Heart right ventricle (tissue), 16 donors: ENCODE measurements at places on chromosomes 6 and 20.

DNA sequence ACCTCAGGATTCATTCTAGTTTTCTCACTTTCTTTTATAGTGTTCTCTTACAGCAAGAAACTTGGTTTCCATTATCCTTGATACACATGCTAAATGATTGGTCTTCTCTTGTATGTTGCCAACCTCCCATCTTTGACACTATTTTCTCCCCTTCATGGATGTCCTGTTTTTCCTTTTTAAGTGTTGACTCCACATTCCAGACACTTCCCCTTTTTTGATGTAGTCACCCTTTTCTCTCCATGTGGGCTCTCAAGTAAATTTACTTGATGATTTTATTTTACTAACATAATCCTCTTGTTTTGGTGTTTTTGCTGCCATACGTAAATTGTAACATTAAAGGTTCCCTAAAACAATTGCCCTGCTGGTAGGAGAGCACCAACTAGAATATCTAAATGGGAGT is 148.1 kb downstream of the ZFAND3 start:
- no peak for DNase-seq
- peaks cover 6% of the 10 kb centered on the region for H3K36me3 ChIP-seq
- H3K4me3 ChIP-seq: no peak overlapping the region
- no peaks in the 10 kb centered on the region for H3K27me3 ChIP-seq

GRCh38 chr20:59598625-59599310 is 5.6 kb upstream of the PHACTR3 start:
- no peak for DNase-seq
- peaks cover 27% of the 10 kb centered on the region for H3K27me3 ChIP-seq
- no peak overlapping the region for H3K27ac ChIP-seq
- H3K4me3 ChIP-seq: no peak overlapping the region
- no peaks in the 10 kb centered on the region for H3K36me3 ChIP-seq

DNA sequence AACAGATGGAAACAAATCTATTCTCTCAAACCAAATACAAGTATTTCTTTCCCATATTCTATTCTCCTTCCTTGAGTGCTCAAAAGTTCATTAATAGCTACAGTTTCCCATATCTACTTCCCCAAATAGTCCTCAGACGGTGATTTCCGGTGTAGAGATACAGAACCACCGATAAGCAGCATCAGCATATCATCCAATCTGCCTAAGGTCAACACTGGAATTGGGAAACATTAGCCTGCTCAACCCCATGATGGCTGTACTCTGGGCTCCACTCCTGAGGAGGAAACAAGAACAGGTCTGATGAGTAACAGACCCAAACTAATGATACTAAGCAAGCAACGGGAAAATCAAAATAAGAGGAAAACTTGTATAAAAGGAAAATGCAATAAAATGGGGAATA is 115.6 kb downstream of the EPB41L2 start:
- no peaks in the 10 kb centered on the region for H3K36me3 ChIP-seq
- H3K4me1 ChIP-seq: peaks cover 28% of the 10 kb centered on the region
- H3K4me3 ChIP-seq: no peak overlapping the region
- H3K27me3 ChIP-seq: no peaks in the 10 kb centered on the region

DNA sequence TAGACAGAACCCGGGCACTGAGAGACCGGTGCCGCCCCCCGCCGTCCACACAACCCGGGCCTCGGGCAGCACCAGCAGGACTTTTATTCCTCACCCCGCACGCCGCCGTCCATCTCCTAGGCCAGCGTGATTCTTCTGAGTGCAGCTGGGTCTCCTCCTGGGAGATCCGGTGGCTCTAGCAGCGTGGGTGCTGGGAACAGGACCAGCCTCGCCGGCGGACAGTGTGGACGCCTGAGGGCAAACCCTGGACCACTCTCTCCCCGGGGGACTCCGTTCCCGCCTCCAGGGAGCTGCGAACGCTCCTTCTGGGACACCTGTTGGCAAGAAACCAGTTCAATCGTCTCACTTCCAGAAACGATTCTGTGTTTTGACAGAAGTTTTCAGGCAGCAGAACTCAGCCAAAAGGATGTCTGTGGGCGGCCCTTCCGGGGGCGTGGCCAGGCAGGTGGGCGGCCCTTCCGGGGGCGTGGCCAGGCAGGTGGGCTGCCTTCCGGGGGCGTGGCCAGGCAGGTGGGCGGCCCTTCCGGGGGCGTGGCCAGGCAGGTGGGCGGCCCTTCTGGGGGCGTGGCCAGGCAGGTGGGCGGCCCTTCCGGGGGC is 130.7 kb downstream of the DLL1 start:
- no peak for DNase-seq
- no peak overlapping the region for H3K27ac ChIP-seq
- no peak overlapping the region for H3K4me3 ChIP-seq
- peaks cover 11% of the 10 kb centered on the region for H3K4me1 ChIP-seq
- H3K36me3 ChIP-seq: no peaks in the 10 kb centered on the region

- H3K27ac ChIP-seq: no peak overlapping the region
- H3K36me3 ChIP-seq: peaks cover 2% of the 10 kb centered on the region
- H3K4me1 ChIP-seq: no peaks in the 10 kb centered on the region
- no peaks in the 10 kb centered on the region for H3K27me3 ChIP-seq
- no peak for DNase-seq
Measured at GRCh38 chr20:43715044-43715443, 11.8 kb downstream of the GTSF1L start.

- no peak overlapping the region for H3K4me3 ChIP-seq
- DNase-seq: no peak
- no peaks in the 10 kb centered on the region for H3K27me3 ChIP-seq
- H3K4me1 ChIP-seq: peaks cover 7% of the 10 kb centered on the region
- H3K27ac ChIP-seq: no peak overlapping the region
Measured at GRCh38 chr6:158049055-158050028, 67.7 kb downstream of the SYNJ2 start.

DNA sequence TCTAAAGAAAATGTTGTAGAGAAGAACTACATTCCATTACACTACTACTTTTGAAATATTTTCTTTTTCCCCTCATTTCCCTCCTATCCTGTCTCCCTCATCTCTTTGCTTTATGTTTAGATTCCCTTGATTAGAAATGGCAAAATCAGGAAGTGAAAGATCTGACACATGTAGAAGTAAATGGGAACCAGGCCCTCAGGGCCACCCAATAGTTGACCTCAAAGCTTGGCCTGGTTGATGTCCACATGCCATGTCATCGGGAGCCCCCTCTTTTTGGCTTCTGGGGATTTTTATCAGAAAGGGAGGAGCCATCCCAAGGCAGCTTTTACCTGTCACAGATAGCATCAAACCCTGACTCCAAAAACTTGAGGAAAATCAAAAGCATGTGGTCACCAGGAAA is 168.3 kb upstream of the ECI2 start:
- no peaks in the 10 kb centered on the region for H3K4me1 ChIP-seq
- H3K36me3 ChIP-seq: no peaks in the 10 kb centered on the region
- no peak overlapping the region for H3K27ac ChIP-seq
- DNase-seq: no peak

DNA sequence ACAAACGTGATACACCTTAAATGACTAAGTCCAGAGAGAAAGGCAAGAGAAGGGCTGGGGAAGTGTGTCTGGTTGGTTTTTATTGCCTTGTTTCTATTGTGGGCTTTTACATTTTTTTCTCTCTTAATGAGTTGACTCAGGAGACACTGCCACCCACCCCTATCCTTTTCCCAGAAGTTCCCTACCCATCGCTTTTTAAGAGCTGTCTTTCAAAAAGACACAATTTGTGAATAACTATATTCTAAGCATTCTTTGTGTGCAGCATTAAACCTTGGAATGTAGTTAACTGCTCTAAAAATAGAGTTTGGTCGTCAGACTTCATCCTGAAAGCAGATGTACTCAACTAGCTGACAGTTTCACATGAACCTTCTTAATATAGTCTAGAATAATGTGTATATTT is 174.9 kb downstream of the ISM1 start:
- H3K4me1 ChIP-seq: no peaks in the 10 kb centered on the region
- H3K4me3 ChIP-seq: no peak overlapping the region
- no peaks in the 10 kb centered on the region for H3K27me3 ChIP-seq
- H3K27ac ChIP-seq: no peak overlapping the region
- no peaks in the 10 kb centered on the region for H3K36me3 ChIP-seq
- DNase-seq: no peak

GRCh38 chr20:15918631-15919030 is 654.6 kb downstream of the KIF16B start:
- no peak for DNase-seq
- no peaks in the 10 kb centered on the region for H3K27me3 ChIP-seq
- no peak overlapping the region for H3K27ac ChIP-seq
- H3K4me1 ChIP-seq: no peaks in the 10 kb centered on the region
- H3K4me3 ChIP-seq: no peak overlapping the region

GRCh38 chr20:3798908-3799248 is 2.8 kb downstream of the CDC25B start:
- peaks cover 27% of the 10 kb centered on the region for H3K36me3 ChIP-seq
- no peak overlapping the region for H3K27ac ChIP-seq
- H3K27me3 ChIP-seq: no peaks in the 10 kb centered on the region
- H3K4me3 ChIP-seq: no peak overlapping the region

DNA sequence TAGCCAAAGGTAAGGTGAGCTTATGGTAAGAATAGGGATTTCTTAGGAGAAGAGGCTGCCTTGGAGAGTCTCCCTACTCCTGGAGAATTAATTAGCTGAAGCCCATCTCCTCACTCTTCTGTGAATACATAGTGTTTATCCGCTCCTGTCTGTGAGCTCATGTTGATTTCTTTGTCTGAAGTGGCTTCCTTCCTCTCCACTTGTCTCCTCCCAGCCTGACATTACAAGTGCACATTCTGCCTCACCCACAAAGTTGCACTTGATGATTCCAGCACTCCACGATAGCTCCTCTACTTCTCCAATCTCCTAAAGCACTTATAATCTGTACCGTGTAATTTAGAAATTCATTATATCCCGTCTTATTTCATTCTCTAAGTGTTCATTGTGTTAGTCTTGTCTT is 287.2 kb downstream of the QKI start:
- peak overlapping the region; percentile 45 for H3K27ac ChIP-seq
- no peaks in the 10 kb centered on the region for H3K36me3 ChIP-seq
- no peak for DNase-seq
- H3K4me3 ChIP-seq: no peak overlapping the region
- peaks cover 14% of the 10 kb centered on the region for H3K4me1 ChIP-seq

DNA sequence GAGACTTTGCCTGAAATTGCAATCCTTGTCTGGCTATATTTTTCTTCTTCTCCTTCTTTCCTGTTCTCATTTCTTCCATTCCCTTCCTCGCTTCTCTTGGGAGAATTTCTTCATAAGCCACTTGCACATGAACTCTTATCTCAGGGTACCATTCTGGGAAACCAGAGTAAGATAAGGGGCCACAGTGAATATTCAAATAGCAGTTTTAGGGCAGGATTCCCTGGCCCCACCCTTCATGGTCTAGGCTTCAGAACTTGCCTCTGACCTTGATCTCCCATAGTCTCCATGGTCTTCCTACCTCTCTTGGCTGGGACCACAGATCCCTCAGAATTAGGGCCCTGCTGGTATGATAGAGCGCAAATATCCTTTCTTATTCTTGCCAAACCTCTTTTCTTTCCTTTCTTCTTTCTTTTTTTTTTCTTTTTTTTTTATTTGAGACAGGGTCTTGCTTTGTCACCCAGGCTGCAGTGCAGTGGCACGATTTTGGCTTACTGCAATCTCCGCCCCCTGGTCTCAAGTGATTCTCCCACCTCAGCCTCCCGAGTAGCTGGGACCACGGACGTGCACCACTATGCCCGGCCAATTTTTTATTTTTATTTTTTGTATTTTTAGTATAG is 123.0 kb upstream of the CITED2 start:
- H3K4me1 ChIP-seq: no peaks in the 10 kb centered on the region
- H3K36me3 ChIP-seq: no peaks in the 10 kb centered on the region
- DNase-seq: no peak
- H3K27me3 ChIP-seq: no peaks in the 10 kb centered on the region
- H3K27ac ChIP-seq: no peak overlapping the region

- H3K4me1 ChIP-seq: peaks cover 11% of the 10 kb centered on the region
- DNase-seq: no peak
- H3K4me3 ChIP-seq: peak overlapping the region; percentile 22
- no peaks in the 10 kb centered on the region for H3K36me3 ChIP-seq
Measured at GRCh38 chr6:158834675-158835385, 15.7 kb upstream of the EZR start.

- H3K4me1 ChIP-seq: peaks cover 12% of the 10 kb centered on the region
- H3K27ac ChIP-seq: no peak overlapping the region
- no peaks in the 10 kb centered on the region for H3K36me3 ChIP-seq
Measured at GRCh38 chr6:164563924-164564323, 745.5 kb downstream of the C6orf118 start.

GRCh38 chr6:4592026-4592425 is 184.2 kb upstream of the CDYL start:
- H3K27me3 ChIP-seq: no peaks in the 10 kb centered on the region
- H3K4me1 ChIP-seq: no peaks in the 10 kb centered on the region
- H3K36me3 ChIP-seq: no peaks in the 10 kb centered on the region
- H3K4me3 ChIP-seq: no peak overlapping the region
- no peak overlapping the region for H3K27ac ChIP-seq

DNA sequence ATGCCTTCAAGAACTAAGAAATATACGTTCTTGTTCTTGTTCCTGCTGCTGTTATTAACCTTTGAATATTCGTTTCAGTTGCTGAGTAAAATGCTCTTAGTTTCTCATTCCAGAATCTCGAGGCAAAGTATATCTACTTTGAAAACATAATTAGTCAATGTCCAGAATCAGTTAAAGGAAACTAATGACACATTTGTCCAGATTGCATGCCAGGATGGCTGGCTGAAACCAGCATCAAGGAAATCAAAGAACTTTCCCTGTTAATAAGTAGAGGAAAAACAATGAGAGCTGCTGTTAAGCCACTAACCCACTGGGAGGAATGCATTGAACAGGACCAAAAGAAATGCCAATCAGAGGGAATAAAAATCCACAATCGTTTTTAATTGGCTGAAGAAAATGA is 196.9 kb downstream of the ALDH8A1 start:
- no peak for DNase-seq
- H3K27ac ChIP-seq: no peak overlapping the region
- no peaks in the 10 kb centered on the region for H3K27me3 ChIP-seq
- no peaks in the 10 kb centered on the region for H3K4me1 ChIP-seq

DNA sequence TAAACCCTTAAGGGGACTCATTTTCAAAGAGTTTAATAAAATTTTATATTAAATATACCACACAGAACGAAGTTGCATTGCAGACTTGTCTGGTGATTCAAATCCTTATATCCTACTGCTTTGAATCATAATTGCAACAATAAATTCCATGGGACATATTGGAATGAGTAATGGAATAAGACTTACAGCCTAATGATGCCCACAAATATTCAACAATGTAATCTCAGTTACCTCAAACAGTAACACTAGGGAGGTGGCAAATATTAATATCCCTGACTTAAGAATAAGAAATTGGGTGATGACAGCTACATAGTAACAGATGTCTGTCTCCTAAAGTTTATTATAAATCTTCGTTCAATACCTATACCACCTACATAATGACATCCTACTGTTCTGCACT is 52.6 kb downstream of the BMP5 start:
- H3K4me1 ChIP-seq: peaks cover 6% of the 10 kb centered on the region
- no peak overlapping the region for H3K27ac ChIP-seq
- DNase-seq: no peak
- H3K36me3 ChIP-seq: no peaks in the 10 kb centered on the region

GRCh38 chr20:1085492-1086276 is 32.7 kb upstream of the PSMF1 start:
- no peaks in the 10 kb centered on the region for H3K27me3 ChIP-seq
- no peak overlapping the region for H3K4me3 ChIP-seq
- H3K27ac ChIP-seq: no peak overlapping the region
- H3K4me1 ChIP-seq: no peaks in the 10 kb centered on the region
- H3K36me3 ChIP-seq: no peaks in the 10 kb centered on the region

- H3K27me3 ChIP-seq: no peaks in the 10 kb centered on the region
- peak overlapping the region; percentile 15 for H3K4me3 ChIP-seq
- no peak for DNase-seq
- peaks cover 31% of the 10 kb centered on the region for H3K36me3 ChIP-seq
Measured at GRCh38 chr6:163460307-163460782, 45.8 kb downstream of the QKI start.

GRCh38 chr6:33694401-33694931 is 17.0 kb downstream of the UQCC2 start:
- H3K27me3 ChIP-seq: no peaks in the 10 kb centered on the region
- no peaks in the 10 kb centered on the region for H3K36me3 ChIP-seq
- no peak for DNase-seq
- peaks cover 93% of the 10 kb centered on the region for H3K4me1 ChIP-seq
